ENCODE measurements at places on chromosomes 4 and X.
A peak's percentile ranks its signal among the peaks of the same experiment; 100 is the strongest.

DNA sequence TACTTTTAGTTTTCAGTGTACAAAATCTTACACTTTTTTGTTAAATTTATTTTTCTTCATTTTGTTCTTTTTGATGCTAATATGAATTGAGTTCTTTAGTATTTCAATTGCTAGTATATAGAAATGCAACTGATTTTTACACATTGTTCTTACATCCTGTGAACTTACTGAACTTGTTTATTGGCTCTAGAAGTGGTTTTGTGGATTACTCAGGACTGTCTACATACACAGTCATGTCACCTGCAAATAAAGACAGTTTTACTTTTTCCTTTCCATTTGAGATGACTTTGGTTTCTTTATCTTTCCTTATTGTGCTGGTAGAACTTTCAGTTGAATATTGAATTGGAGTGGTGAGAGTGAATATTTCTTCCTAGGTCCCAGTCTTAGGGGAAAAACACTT is 40.8 kb upstream of the ANXA10 start:
- DNase-seq: no peak

GRCh38 chr4:133145758-133146573 is 3.1 kb upstream of the PCDH10 start:
- no peak for DNase-seq

- DNase-seq: no peak
Measured at GRCh38 chr4:158500054-158500453, 21.6 kb upstream of the RXFP1 start.

- no peak for DNase-seq
Measured at GRCh38 chr4:33751050-33751449, 2493.3 kb downstream of the ARAP2 start.

GRCh38 chr4:7546152-7546808 is 111.5 kb upstream of the PSAPL1 start:
- DNase-seq: no peak

DNA sequence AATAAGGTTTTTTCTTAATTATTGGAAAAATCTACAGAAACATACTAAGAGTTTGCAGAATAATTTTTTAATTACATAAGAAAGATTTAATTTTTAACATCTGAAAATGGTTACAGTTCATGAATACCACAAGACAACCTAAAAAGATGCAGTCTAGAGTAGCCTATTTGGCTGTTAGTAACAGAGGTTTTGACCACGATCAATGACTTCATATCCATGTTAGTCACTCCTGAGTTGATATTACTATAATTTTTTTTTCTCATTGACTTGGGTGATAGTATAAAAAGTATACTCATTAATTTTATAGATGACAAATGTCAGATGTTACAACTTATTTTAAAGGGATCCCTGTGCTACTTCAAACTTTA is 272.5 kb downstream of the DCTD start:
- DNase-seq: no peak

DNA sequence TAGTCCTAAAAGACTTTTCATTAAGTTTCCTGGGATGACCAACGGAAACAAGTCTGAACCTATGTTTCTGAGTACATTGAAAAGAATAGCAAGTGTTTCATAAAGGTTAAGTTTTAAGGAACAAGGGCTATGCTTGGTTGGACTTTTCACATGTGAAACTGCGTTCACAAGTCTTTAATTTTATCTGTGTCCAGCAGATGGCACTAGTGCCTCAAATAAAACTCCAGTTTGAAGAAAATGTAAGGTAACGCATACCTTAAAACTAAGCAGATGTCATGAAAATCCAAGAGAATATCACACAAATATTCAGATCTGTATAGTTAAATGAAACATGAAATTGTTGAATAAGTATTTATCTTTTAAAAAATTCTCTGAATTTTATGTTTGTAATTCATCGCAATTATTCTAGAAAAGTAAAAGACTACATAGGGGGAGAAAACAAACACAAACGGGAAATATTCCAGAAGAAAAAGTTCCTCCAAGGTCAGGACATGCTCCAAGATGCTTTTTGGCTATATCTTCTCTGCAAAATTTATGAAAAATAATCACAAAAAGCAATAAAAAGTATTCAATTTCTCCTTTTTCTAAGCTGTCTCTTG is 89.6 kb upstream of the MAD2L1 start:
- peak; percentile 84 for DNase-seq

DNA sequence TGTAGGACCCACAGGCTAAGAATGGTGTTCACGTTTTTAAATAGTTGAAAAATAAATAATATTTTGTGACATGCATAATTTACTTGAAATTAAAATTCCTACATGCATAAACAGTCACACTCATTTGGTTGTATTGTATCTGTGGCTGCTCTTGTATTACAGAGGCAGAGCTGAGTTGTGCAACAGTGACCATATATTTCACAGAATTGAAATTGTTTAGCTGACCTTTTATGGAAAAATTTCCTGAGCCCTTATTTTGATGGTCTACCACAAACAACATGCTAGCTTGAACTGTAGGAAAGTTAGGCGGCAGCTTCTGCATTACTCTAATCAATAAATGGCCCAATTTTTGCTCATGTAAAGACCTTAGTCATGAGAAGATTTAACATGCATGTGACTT is 633.4 kb upstream of the AADAT start:
- DNase-seq: no peak

DNA sequence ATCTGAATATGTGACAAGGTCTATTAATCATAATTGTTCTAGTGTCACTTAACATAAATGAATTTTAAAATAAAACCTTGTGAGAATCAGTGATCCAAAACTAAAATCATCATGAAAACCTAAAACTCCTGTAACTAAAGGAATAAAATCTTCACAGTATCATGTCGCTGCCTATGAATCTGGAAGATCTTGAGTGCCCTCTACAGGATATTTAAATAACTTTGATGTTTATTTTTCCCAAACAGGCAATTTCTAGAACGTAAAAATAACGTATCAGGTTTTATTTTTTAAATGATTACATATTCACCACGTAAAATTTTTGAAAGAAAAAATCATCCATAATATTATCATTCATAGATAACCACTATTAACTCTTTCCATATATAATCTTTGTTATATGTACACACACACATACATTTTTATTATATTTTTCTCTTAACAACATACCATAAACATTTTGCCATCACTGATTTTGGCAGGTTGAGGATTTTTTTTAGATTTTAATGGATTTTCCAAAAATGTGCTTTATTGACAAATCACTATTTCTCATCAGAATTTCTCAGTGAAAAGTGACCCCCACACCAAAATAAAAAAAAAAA is 79.6 kb downstream of the COMMD8 start:
- peak; percentile 27 for DNase-seq

- peak; percentile 77 for DNase-seq
Measured at GRCh38 chr4:94798808-94799207, 41.1 kb downstream of the BMPR1B start.

DNA sequence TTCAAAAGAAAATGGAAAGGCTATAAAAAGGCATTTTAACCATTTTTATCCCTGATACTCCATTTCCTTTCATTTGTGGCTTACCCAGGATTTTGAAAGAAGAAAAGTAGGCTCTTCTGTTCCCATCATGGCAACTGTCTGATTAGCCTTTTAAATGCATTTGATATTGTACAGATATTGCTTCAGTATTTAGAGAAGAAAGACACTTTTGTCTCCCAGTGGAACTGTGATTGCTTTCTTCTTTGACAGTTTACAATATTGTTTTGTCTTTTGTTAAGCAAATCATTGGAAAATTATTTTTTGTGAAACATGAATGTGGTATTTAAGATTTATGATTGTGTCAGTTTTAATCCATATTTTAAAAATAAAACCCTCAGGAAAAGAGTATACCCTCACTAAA is 297.4 kb upstream of the TACR3 start:
- no peak for DNase-seq

- DNase-seq: no peak
Measured at GRCh38 chr4:135359128-135359527, 1157.5 kb upstream of the PABPC4L start.

- no peak for DNase-seq
Measured at GRCh38 chr4:142743121-142743825, 102.8 kb downstream of the INPP4B start.

GRCh38 chr4:140092094-140092851 is 61.7 kb downstream of the MAML3 start:
- no peak for DNase-seq

- DNase-seq: peak; percentile 53
Measured at GRCh38 chr4:10917566-10917965, 233.0 kb upstream of the CLNK start.

DNA sequence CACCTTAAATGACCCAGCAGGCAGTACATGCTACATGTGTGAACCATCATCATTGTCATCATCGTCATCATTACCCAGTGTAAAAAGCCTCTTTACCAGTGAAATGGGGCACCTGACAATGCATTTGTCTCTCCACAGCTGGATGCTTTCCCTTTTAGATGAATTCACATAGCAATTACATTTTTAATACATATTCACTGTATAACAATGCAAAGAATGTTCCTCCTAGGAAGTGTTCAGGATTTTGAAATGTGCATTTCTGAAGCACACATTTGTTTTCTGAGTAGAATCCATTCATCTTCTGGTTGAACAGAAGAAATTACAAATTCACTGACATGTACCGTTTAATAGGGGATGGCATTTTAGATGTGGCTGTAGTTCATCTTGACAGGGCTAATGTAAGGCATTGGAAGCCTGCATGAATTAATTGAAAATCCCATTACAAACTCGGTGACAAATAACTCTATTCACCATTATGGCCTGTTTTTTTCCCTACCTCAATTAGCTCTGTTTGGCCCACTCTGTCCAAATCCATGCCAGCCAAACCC is 111.1 kb downstream of the SH3RF1 start:
- peak; percentile 54 for DNase-seq

DNA sequence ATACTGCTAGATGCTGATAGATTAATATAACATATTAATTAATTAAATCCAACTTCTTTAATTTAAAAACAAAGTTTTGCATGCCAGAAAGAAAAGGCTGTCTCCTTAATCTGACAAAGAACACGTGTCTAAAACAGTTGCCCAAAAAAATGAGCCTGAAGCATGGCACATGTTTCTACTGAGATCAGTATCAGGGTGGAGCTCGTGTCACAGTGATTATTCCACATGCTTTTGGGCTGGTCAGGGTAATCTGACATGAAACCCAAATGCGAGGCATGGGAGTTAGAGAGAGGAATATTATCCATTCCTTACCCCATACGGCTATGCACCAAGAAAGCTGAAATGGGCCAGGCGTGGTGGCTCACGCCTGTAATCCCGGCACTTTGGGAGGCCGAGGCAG is 79.4 kb upstream of the ADRA2C start:
- DNase-seq: no peak

DNA sequence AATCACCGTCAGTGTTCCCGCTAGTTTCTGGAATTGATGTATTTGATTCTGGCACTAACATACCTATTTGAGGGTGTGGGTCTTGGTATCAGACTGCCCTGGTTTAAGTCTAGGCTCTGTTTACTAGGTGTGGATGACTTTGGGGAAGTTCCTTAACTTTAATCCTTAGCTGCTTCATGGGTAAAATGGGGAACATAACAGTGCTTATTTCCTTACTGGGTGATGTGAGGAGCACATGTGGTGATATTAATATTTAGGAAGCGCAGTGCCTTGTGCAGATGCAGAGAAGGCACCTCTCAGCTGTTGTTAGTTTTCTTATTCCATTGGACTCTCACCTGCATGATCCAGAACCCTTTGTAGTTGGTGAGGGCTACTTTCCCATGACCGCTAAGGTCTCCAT is 17.1 kb downstream of the RNF4 start:
- no peak for DNase-seq

DNA sequence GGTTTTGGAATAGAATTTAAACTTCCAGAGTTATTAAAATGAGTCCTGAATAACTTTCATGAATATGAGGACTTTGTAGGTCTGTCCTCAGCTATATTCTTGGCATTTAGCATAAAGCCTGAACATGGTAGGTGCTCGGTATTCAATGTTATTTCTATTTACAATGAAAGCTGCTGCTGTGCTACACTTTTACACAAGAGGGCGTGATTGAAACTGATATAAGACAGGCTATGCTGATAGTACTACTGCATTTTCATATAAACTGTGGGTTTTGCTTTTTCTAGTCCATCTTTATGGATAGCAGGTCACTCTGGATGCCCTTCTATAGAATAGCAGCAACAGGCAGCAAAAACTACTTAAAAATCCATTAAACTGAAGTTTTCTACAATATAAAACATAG is 12.3 kb upstream of the GNPDA2 start:
- no peak for DNase-seq

DNA sequence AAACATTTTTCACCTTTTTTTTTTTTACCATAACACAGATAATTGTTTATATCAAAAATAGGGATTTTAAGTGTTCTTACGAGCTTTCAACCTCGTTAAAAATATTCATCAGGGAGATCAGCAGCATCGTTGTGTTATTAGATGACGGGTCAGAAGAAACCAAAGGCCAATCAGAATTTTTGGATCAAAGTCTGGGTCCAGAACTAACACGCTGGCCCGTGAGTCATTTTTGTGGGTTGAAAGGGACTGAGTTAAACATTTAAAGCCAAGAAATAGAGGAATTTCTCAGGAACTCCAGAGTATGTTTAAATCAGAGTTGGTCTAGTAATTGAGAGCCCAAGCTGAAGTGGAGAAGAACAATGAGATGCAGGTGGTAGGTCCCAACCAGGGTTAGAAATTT is 170.8 kb downstream of the TLL1 start:
- no peak for DNase-seq

- DNase-seq: no peak
Measured at GRCh38 chr4:80233390-80233789, 33.1 kb upstream of the FGF5 start.

GRCh38 chr4:36835246-36835645 is 409.3 kb upstream of the NWD2 start:
- DNase-seq: no peak

DNA sequence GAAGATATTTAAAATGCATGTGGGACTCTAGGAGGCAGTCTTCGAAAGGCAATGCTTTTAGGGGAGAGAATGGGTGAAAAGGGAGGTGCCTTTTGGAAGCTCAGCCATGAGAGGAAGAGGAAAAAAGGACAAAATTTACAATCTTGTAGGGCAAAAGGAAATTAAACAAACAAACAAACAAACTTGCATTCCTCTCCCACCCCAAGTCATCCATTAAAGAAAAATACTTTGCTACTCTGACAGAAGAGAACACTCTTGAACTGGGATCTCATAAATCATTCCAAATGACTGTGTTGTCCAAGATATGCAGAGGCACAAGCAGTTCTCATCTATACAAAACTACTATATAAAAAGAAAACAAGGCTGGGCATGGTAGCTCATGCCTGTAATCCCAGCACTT is 46.7 kb downstream of the HELQ start:
- DNase-seq: no peak

GRCh38 chr4:48193921-48194468 is 59.9 kb upstream of the TXK start:
- no peak for DNase-seq
